ENCODE measurements at places on chromosomes 12 and 14.

GRCh38 chr12:110745542-110746284 is 3.0 kb upstream of the PPP1CC start:
- no peak for DNase-seq

- peak; percentile 83 for DNase-seq
These were observed 1.7 kb upstream of the CCND2 start for GRCh38 chr12:4271717-4272423.

DNA sequence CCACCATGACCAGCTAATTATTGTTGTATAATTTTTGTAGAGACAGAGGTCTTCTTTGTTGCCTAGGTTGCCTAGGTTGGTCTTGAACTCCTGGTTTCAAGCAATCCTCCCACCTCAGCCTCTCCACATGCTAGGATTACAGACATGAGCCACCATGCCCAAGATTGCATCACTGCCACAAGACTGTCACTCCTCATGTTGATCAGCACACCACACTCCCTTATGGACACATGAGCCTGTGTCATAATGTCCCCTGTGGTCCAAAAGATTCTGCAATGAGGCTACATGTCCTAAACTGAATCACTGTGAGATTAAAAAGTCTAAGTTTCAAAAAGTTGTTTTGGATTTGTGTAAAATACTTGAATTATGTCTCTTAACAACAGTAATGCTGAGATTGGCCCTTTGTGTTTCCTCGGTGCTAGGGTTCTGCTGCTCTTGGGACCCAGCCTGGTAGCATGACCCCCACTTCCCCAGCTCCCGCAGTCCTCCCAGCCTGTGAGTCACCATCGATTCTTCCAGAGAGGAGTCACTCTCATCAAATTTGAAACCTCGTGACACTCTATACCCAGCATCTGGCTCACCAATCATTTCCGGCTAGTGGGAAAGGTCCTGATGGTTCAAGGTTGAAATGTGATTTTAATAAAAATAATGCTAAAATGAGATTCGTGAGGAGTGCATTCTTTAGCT is 890.9 kb downstream of the VRK1 start:
- no peak for DNase-seq

DNA sequence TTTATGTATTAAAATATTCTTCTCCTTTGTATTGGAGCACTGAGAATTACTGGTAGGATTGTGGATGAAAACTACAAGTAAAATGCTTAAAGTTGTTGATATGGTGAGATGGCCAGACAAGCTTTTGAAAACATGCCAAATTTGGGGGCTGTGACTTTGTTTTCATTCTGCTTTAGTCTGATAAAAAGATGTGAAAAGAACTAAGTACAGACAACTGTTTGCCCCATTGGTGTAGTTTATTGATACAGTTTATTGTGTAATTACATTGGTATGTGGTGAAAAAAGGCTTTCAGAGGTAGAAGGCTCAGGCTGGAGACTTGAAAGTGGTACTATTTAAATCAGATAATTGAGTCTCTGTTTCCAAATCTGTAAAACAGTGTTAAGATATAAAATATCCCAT is 746.8 kb downstream of the DIO2 start:
- DNase-seq = no peak

DNA sequence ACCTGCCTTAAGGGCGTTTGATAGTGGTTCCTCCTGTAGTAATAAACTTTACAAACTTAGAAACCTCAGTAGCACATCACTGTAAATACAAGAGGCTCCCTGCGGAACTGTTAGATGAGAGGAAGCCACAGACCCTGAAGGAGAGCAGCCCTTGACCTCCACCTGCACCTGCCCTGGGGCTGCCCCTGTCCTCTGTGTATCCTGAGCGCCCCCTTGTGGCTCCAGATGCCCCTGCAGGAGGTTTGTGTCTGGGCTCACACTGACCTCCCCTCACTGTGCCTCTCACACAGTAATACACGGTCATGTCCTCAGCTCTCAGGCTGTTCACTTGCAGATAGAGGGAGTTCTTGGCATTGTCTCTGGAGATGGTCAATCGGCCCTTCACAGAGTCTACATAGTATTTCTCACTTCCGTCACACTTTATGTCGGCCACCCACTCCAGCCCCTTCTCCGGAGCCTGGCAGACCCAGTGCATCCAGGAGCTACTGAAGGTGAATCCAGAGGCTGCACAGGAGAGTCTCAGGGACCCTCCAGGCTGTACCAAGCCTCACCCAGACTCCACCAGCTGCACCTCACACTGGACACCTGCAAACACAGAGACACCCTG is 1059.8 kb downstream of the TMEM121 start:
- peak; percentile 75 for DNase-seq

DNA sequence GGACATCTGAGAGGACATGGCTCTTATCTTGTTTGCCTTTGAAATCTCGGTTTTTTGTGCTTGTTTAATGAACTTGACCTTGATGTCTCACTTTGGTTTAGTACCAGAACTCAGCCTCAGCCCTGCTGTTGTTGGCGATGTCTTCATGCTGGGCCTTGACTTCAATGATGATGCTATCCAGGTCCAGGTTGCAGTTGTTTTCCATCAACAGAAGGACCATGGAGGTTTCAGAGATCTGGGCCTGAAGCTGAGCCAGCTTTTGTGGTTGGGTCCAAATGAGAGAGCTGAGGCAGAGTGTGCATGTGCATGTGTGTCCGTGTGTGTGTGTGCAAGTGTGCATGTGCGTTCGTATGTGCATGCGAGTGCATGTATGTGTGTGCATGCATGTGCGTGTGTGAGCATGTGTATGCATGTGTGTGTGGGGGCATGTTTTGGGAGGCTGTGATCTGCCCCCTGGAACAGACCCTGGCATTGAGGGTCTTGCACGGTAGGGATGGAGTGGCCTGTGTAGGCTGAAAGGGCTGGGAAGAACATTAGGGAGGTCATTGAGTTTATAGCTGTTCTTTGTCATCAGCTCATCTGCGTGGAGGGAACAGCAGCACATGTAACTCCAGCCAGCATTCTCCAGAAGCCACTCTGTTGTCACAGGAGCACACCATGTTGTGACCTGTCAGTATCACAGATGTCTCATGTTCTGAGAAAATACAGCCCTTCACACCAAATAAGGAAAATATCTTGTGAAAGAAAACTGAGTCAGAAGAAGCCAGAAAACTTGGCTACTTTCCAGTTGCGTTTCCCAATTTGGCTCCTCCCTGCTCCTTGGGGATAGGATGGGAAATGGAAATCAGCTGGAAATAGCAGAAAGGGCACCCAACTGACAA is 10.0 kb upstream of the KRT82 start:
- DNase-seq = no peak

GRCh38 chr12:110858848-110859247 is 12.1 kb downstream of the CCDC63 start:
- no peak for DNase-seq

DNA sequence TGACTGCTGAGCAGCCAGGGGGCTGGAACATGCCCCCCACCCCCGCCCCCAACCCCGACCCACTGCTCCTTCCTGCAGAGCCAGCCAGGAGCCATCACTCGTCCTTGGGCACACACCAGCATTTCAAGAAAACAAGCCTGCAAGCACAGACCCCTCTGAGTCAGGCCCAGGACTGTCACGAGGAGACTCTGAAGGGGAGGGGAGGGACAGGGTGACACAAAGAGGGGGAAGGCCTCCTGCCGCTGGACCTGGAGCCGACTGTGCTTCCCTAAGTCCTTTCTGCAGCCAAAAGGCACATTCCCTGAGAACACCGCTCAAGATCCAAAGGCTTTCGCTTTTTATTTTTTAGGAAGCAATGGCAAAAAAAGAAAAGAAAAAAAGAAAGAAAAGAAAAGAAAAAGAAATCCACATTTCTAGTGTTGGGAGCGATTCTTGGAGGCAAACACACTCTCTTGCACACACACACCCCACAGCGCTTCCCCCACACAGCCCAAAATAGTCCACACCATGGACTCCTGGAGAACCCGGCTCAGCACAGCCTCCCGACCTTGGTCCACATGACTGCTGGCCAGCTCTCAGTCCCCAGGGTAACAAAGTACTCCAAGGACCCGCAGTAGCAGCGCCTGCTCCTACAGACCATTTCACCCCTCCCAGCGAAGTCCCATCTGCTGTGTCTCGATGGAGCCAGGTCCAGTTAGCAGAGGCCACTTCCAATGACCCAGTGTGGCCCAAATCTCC is 101.7 kb downstream of the DPF3 start:
- no peak for DNase-seq

- DNase-seq = no peak
These were observed 168.0 kb downstream of the TMTC3 start for GRCh38 chr12:88310069-88310468.

DNA sequence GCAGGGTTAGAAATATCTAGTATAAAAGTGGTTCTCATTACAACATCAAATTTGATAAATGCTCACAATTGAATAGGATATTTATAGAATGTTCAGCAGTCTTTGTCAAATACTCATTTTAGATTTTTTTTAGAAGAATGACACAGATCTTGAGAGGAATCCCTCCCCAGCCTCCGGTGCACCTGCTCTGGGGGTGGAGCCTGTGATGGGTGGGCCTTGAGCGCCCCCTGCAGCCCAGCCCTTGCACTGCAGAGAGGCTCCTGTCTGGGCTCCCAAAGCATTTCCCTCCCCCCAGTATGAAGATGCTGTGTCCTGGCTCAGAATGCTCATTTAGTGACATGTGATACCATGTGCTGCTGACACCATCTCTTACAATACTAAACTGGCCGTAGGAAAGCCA is 792.3 kb downstream of the TMEM121 start:
- DNase-seq = peak; percentile 40

DNA sequence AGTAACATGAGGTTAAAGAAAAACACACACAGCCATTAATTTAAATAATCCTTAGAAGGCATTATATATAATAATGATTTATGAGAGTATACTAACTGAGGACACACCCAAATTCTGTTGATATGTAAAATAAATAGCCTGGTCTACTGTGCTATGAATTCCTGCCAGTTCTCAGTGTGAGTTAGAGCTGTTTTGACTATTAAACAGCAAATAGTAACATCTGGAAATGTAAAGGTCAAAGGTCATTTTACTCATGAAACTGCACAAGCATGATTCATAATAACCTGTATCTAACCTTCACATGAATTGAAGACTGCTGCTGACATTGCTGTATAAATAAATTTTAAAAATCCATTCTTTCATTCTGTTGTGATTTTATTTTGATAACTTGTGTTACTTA is 966.7 kb downstream of the SLC6A15 start:
- DNase-seq = no peak

- no peak for DNase-seq
These were observed 3.9 kb upstream of the PRB3 start for GRCh38 chr12:11273449-11273848.

DNA sequence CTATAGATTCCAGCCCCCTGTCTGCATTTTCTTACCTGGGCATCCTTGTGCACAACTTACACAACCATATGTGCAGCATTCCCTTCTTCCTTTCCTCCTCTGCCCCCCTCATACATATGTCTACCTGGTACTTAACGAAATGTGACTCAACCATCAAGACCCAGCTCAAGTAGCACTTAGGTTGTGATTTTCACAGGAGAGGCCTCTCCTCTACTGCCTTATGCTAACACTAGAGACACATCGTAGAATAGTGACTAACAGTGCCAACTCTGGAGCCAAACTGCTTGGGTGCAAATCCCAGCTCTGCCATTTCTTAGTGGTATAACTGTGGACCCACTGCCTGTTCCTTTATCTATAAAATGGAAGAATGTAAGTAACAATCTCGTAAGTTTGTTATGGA is 24.1 kb upstream of the PLEKHA5 start:
- no peak for DNase-seq

GRCh38 chr12:108129017-108129812 is at the start of gene WSCD2:
TSS of gene WSCD2 (plus strand) at chr12:108129288. CDS start at chr12:108195833, 66,545 bp downstream.
- no peak for DNase-seq

DNA sequence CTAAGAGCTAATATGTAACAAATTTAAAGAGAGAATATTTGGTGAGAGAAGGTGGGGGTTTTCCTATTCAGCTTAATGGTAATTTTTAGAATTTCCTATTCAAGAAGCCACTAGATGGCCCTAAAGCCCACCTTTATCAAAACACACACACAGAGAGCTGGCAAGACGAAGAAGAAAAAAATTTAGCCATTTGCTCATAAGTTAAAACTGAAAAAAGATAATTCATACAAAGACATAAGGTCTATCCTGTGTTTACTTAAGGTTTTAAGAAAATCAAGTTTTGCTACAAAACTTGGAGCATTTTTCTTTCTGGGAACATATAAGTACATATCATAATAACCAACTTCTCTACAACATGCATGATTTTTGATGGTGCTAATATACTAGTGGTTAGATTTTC is 46.8 kb upstream of the PCED1B start:
- DNase-seq = no peak

GRCh38 chr12:104866291-104866690 is 91.8 kb downstream of the SLC41A2 start:
- no peak for DNase-seq

- DNase-seq = no peak
These were observed 5.5 kb downstream of the AQP2 start for GRCh38 chr12:49955899-49956662.

DNA sequence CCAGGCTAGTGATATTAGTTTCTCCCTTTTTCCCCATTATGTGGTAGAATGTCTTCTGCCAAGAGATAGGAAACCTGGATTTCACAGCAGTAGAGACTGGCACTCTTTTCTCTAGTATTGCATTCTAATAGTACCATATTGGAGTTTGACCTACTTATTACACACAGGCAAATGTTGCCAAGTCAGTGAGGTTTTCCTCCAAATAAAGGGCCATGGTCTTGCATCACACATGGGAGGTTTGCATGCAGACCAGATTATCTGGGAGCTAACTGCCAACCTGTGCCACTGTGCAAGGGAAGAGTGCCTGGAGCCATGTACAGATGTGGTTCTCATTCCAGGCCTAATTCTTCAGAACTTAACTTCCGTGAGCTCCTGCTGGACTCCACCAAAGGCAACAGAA is 113.3 kb downstream of the ANO6 start:
- no peak for DNase-seq

- no peak for DNase-seq
These were observed 5.4 kb downstream of the MDM1 start for GRCh38 chr12:68326716-68327115.

DNA sequence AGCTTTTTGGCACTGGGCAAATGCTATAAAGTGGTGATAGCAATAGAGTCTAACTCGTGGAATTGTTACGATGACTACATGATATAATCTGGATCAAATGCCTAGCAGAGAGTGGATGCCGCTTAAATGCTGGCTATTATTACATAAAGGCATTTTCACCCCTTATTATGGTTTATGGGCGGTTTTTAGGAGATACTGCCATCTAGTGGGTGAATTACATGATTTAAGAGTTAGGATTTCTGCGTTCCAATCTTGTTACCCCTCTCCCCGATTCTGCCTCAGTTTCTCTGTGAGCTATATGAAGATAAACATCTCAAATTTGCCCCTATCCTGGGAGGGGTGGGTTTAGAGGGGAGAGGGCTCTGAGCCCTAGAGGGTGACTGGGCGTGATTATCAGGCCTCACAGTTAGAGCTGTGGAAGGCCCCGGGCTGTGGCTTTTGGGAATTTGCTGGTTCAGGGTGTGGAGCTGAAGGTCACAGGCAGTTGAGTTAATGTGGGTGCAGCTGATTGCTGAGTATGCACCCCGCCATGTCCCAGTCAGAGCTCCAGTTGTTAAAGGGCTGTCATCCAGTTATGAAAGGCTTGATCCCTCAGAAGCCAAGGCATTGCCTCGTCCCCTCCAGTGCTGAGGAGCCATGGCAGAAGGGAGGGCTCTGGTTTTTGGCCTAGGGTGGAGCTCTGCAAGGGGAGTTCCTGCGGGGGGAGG is 14.4 kb downstream of the CLSTN3 start:
- DNase-seq = no peak

- no peak for DNase-seq
These were observed 5.2 kb upstream of the C12orf56 start for GRCh38 chr12:64395739-64396138.

GRCh38 chr12:82008251-82008650 is 249.1 kb upstream of the PPFIA2 start:
- DNase-seq = no peak
